ENCODE measurements at places on chromosomes 5 and 9. TPM values are rescaled to one million over a fixed set of nuclear protein-coding genes. Genes with fewer than 3 reads are reported as not detected.

COL27A1 gene
- total RNA-seq: 1.1 TPM

LECT2 gene
- not detected for total RNA-seq

OTP gene
- not detected for total RNA-seq

ZNF474 gene
- total RNA-seq: under 0.01 TPM

HTR1A gene
- total RNA-seq: not detected

PCDHGA12 gene
- total RNA-seq: 3.5 TPM

PRDM9 gene
- not detected for total RNA-seq

FOXE1 gene
- not detected for total RNA-seq

PCDHB16 gene
- total RNA-seq: 0.76 TPM

LCN1 gene
- not detected for total RNA-seq
